ENCODE measurements at places on chromosomes 3 and 15.

DNA sequence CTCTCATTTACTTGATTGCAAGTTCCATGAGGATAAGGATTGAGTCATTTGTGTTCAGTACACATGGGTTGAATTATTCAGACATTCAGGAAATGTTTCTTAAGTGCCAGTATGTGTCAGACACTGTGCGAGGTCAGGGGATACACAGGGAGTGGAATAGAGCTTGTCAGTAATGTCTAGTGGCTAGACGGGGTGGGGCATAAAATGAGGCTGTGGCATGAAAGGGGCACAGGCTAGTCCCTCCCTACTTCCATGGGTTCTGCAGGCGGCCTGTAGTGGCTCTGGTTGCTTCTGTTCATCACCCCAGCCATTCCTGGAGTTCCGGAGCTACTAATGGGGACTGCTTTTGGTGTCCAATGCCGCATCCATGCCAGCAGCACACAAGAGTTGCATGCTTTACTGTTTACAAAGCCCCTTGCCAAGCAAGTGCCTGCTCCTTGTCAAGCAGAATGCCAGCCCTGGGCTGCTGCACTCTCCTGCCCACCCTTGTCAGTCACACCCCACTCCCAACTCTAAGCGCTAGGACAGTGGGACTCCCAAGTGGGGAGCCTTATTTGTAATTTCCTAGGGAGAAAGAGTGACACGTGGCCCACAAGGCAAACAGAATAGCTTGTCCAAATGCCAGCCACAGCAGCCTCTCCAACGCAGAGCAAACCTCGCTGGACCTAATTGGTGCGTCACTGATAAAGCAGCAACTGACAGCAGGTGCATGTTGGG, 70.8 kb downstream of the RAB11A start:
- DNase-seq = no peak

DNA sequence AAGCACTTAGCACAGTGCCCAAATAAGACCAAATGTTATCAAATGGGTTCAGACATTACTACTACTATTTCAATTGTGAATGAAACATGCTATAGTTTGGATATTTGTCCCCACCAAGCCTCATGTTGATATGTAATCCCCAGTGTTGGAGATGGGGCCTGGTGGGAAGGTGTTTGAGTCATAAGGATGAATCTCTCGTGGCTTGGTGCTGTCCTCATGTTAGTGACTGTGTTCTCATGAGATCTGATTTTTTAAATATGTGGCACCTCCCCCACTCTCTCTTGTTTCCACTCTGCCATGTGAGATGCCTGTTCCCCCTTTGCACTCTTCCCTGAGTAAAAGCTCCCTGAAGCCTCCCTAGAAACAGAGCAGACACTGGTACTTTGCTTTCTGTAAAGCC, 148.7 kb upstream of the TGFBR2 start:
- no peak for DNase-seq

GRCh38 chr3:119409844-119410243, 53.6 kb downstream of the TMEM39A start:
- no peak for DNase-seq

GRCh38 chr15:88810446-88810845, 7.2 kb downstream of the ACAN start:
- DNase-seq = no peak

All from bone marrow (tissue), 2 donors.